ENCODE measurements at places on chromosomes 6 and 20. TPM values are rescaled to one million over a fixed set of nuclear protein-coding genes. Genes with fewer than 3 reads are reported as not detected.

The SLC17A9 gene
- total RNA-seq, result not detected

The NPBWR2 gene
- total RNA-seq, result not detected

The PACSIN1 gene
- total RNA-seq, result not detected

The B3GALT4 gene
- total RNA-seq, result 6.3 TPM

The HLA-DMA gene
- total RNA-seq, result 3.0 TPM

The BHLHE23 gene
- not detected for total RNA-seq

The OPRL1 gene
- 2.1 TPM for total RNA-seq

The TMEM244 gene
- total RNA-seq, result not detected

The GJA10 gene
- total RNA-seq, result not detected

The DEFB115 gene
- total RNA-seq, result not detected

The B3GAT2 gene
- total RNA-seq, result not detected

The MYO6 gene
- total RNA-seq, result 62.6 TPM

The CNPY3 gene
- total RNA-seq, result 69.0 TPM

The CNR1 gene
- total RNA-seq, result not detected

The PACRG gene
- total RNA-seq, result 1.2 TPM

The LAMP5 gene
- 0.86 TPM for total RNA-seq

The COL21A1 gene
- total RNA-seq, result 60.0 TPM

The INSM1 gene
- total RNA-seq, result not detected

Data from osteocyte (in vitro differentiated cells).